ENCODE measurements at places on chromosomes 3 and 15. TPM values are rescaled to one million over a fixed set of nuclear protein-coding genes. Genes with fewer than 3 reads are reported as not detected.

Gene ITIH3
- polyA plus RNA-seq = 6.3 TPM

Gene MYZAP
- 63.0 TPM for polyA plus RNA-seq

Gene STAC
- 1.0 TPM for polyA plus RNA-seq

Gene C3orf49
- polyA plus RNA-seq = 1.2 TPM

Gene WNT7A
- polyA plus RNA-seq = 1.5 TPM

DNA sequence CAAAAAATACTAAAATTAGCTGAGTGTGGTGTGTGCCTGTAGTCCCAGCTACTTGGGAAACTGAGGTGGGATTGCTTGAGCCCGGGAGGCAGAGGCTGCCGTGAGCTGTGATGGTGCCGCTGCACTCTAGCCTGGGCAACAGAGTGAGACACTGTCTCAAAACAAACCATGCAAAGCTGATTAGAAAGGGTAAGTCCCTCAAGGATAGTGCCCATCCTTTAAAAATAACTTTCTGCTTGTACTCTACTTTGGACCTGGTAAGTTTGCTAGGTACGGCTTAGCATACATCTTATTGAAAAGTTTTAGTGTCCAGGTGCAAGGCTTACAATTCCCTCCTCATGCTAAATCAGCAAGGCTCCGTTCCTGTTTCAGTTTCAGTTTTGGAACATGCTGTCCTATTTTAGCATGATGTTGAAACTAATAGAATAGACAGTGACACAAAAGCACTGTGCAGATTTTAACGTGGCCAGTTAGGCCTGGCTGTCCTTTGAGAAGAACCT is 21.4 kb downstream of the FEM1B start:
- no peak for DNase-seq

DNA sequence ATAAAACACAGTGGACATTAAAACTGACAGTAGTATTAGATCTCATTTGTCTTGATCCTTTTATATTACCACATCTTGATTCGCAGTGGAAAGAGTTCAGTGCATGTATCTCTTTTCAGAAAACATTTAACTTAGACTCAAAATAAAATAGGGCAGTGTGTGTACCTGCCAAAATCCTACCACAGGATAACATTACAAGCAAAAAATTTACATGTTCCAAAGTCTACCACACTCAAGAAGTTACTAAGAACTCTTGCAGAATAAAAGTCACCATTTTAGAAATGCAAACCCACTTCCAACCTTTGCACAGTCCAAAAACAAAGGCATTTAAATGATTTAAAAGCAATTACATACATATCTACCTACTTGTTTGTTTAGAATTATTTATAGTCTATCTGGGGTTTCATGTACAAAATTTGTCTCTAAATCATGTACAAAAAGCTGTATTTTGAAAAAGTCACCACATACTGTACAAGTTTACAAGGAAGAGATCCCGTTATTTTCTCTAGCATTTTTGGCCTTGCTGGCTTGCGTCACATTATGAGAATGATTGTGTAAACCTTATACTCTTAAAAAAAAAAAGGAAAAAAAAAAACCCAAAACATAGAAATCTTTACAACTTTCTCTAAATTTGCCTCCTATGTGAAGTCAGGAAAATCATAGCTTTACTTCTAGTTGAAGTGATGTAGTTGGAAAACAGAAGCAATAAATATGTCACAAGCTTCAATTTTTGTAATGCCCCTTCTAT is 153.8 kb downstream of the ADAM10 start:
- DNase-seq = no peak

DNA sequence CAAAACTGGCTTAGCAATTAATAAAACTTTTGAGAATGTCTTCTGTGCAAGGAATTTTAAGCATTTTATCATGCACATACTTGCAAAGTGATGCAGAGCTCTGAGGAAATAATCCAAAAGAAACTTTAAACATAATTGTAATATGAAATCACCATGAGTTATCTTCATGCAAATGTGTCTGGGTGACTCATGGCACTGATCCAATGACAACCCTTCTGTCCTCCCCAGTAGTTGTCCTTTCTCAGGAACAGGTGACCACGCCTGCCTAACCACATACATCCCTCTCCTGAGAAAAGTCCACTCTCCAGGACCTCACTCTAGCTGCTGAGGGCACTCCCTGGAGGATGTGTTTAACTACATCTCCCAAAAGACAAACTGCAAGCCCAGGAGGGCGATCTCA is 530.6 kb upstream of the IL12A start:
- DNase-seq = no peak

GRCh38 chr3:136818769-136819391 is at the start of gene SLC35G2:
Gene SLC35G2, plus strand, starts transcription at chr3:136819126. Its CDS starts 35,335 bp downstream, at chr3:136854461.
- peak; percentile 36 for DNase-seq

- peak; percentile 25 for DNase-seq
Observed at GRCh38 chr15:52112203-52112750, 298 bp downstream of the BCL2L10 start.

- DNase-seq = no peak
Observed at GRCh38 chr3:104604326-104605010, 762.2 kb upstream of the ALCAM start.

DNA sequence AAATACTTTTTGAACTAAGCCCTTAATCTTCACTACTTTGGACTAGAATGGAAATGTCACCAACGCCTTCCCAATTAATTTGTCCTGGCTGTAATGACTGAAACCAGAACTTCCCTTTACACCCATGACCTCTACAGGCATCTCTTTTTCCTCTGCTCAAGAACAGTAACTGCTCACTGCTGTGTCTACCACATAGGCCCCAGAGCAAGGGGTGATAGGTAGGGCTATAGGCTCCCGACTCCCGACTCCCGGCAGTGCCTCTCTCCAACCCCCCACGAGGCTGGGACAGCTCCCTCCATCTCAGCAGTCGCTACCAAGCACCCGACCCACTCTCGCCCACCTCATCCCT is 384 bp upstream of the LEKR1 start:
- no peak for DNase-seq

- no peak for DNase-seq
Observed at GRCh38 chr15:95556866-95557225, 773.7 kb upstream of the NR2F2 start.

DNA sequence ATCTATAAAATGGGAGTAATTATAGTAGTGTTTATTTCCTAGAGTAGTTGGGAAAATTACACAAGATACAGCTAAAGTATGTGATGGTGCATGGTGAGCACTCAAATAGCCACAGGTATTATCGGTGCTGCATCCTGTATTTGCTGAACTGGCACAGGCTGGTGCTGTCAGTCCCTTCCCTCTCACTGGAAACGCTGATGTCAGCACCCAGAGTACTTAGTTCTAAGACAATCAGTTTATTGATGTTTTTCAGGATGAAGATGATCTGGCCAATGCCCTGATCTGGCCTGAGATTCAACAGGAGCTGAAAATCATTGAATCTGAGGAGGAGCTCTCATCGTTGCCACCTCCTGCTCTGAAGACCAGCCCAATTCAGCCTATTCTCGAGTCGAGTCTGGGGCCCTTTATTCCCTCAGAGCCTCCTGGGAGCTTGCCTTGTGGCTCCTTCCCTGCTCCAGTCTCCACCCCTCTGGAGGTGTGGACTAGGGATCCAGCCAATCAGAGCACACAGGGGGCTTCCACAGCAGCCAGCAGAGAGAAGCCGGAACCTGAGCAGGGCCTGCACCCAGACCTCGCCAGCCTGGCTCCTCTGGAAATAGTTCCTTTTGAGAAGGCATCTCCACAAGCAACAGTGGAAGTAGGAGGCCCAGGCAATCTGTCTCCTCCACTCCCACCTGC is 49.7 kb downstream of the TMEM39A start:
- no peak for DNase-seq

DNA sequence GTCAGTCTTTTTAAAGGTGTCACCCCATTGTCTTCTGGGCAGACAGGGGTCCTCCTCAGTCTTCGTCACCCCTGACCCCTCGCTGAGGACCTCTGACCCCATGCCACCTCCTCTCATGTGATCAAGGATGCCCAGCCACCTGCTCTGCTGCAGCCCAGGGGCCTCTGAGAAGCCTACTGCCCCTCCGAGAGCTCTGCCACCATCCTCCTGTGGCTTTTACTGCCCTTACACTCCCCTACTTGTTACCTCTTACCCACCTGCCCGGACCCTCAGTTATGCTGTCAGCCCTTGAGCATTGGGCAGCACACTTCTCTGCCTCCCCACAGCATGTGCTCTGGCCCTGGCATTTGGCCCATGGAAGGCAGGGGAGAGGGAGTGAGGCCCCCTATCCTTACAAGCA is 123.2 kb downstream of the LRRK1 start:
- no peak for DNase-seq

DNA sequence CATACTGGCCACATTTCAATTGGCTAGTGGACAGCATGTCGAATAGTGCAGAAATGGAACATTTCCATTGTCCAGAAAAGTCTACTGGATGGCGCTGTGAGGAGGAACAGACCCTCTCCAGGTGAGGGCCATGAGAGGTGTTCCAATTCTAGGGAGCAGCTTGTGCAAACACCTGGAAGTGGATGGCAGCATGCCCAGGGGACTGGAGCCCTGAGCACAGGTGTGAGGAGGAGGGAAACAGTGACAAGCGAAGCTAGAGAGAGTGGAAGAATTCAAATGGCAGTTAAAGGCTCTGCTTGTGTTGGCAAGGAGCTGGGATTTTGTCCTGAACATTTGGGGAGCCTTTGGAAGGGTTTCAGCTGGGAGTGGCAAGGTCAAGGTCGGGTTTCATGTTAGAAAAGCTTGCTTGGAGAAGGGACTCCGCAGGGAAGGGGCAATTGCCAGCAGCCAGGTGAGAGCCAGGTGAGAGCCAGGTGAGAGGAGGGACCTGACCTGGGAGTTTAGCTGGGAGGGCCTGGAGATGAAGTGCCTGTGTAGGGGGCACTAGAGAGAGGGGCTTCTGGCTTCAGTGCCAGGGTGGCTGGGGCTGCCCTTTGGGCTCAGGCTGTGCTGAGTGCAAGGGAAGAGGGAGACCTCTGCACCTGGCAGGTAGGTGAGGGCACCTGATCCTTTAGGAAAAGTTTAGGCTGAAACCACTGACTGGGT is 93.8 kb downstream of the LINGO1 start:
- no peak for DNase-seq

DNA sequence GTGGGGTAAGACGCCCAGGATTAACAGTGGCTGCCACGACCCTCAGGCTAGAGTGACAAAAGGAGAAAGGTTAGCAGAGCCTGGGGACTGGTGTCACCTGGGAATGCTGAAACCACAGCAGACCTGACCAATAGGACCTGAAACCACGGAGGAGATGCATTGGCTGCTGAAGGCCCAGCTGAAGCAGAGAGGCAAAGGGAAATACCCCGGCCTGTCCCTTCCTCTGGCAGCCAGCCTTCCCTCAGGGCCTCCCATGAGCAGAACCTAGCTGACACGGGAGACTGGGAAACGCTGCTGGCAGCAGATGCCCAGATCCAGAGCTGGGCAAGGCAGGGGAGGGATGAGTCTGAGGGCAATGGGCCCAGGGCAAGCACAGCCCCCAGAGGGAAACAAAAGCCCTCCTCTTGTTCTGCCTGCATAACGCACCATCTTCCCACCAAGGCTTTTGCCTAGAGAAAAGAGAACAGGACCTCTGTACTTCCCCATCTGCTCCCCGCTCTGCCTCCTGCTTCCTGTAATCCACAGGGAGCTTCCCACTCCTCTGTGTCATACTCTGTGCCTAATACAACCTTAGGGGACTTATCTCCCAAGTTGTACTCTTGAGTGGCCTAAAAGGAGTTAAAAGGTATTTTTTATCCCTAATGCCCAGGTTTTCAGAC is 216.2 kb downstream of the ABHD5 start:
- no peak for DNase-seq

DNA sequence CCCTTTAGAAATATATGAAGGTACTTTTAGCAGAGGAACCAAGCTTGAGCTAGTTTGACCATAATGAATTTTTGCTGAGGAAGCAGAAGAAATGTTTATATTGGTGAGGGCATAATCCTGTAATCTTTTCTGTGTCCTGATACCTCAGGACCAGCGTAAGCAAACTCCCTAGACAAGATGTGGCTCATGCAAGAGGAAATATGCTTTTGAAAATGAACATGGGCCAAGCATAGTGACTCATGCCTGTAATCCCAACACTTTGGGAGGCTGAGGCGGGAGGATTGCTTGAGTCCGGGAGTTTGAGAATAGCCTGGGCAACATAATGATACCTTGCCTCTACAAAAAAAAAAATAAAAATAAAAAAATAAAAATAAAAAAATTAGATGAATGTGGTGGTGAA is 78.5 kb downstream of the PPARG start:
- no peak for DNase-seq

DNA sequence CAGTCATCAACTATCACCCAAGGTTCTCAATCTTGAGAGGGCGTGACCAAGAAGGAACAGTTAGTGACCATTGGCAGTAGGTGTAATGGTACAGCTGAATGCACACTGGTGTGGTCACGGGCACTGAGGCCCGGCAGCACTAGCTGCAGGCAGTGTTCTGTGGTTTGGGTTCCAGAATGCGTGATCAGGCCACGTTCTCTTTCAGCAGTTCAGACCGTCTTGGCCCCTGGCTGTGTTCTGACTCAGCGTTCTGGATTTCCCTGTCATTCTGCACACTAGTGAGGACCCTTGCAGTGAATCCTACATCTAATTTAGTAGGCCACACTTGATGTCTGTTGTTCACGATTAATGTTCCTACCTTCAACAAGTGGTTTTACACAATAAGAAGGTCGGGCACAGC is 220.5 kb upstream of the SLCO3A1 start:
- DNase-seq = no peak

- no peak for DNase-seq
Observed at GRCh38 chr15:33839540-33839939, 128.8 kb upstream of the CHRM5 start.

GRCh38 chr3:24145981-24146822 is 201.1 kb downstream of the NR1D2 start:
- DNase-seq = no peak

DNA sequence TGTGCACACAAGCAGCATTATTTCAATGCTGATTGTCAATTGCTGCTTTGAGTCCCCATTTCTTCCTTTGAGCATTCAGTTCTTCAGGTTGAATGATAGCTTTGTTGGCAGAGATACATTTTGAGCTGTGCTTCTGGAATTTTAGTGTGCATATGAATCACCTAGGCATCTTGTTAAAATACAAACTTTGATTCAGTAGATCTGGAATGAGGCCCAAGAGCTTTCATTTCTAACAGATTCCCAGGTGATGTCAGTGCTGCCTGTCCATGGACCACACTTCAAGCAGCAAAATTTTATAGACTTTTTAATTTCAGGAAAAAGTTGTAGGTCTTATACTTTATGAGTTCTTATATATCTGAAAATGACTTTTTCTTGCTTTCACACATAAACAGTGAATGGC is 131.1 kb downstream of the ADAMTSL3 start:
- no peak for DNase-seq

DNA sequence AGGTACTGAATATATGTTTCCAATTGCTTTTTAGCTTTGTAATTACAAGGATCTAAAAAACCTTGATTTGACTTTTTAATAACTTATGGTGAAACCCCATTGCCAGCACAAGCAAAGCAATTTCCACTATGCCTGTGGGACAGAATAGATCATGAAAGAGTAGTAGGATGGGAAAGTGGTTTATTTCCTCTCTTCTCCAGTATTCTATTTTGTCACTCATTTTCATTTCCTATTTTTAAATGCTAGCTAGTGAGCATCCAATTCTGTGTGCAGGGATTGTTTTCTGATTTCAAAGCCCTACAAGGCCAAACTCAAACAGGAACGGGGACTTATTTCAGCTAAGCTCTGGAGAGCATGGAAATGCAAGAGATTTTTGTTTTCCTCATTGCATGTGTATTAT is 132.0 kb upstream of the TGFBR2 start:
- DNase-seq = no peak
